ENCODE measurements at places on chromosomes 13 and 19.

- no peak for DNase-seq
Observed at GRCh38 chr13:91046715-91047327, 300.7 kb upstream of the MIR17HG start.

- DNase-seq, result no peak
Observed at GRCh38 chr13:85174291-85174690, 624.9 kb downstream of the SLITRK6 start.

GRCh38 chr13:46296115-46296822 is 84.5 kb downstream of the LRRC63 start:
- no peak for DNase-seq

DNA sequence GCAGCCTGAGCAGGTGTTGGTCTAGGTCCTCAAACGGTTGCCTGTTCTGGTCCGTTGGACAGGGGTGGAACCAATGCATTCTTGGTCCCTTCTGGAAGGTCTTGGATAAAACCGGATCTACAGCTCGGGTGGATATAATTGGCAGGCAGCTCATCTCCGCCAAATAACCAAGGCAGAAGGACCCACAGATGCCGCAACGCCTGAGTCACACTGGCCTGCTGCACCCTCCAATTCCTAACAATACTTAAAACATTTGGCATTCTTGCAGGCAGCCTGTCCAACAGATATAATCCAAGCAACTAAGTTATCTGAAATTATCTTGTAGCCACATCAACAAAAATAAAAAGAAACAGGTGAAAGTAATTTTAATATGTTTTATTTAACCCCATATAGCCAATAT is 59.0 kb upstream of the FGF14 start:
- DNase-seq, result no peak

- no peak for DNase-seq
Observed at GRCh38 chr13:98473788-98474144, 103.1 kb downstream of the STK24 start.

GRCh38 chr13:113652404-113653263 is 5.4 kb downstream of the ATP4B start:
- DNase-seq, result no peak
